NCI-H1930 (cell line): ENCODE measurements at places on chromosomes 7 and 10.

GRCh38 chr10:117950408-117950807 is 96.3 kb downstream of the RAB11FIP2 start:
- DNase-seq: no peak

- DNase-seq: no peak
Observed at GRCh38 chr10:117865945-117866344, 180.8 kb downstream of the RAB11FIP2 start.

DNA sequence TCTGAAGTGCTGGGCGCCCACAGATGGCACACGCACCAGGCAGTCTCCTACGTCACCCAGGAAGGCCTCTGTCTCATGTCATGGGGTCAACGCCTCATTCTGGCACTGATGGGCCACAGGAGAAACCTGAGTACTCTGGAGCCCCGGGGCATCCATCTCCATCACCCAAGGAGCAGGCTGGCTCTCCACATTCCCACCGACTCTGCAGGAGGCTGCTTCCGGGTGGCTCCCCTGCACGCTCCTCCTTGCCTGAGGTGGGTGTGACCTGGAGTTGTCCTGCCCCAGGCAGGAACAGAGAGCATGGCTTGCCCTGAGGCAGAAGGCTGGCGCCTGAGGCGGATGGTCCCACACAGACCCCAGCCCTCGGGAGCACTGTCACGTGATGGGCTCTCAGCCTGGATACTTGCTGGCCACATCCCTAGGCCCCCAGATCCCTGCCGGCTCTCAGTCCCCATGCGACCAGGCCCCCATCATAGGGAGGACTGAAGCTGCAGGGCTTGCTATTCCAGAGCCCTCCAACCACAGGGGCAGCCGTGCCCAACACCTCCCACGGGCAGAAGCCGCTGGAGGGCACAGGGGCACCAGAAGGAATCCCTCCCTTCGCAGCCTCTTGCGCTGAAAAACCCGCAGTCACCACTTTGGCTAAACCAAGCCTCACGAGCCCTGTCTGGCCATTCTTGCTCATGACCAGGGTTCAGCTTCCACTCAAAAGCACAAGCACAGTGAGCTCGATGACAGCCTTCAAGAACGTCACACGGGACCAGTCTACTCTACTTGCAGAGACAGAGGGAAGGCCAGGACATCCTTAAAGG is 80.7 kb downstream of the MAD1L1 start:
- DNase-seq: no peak

GRCh38 chr7:122746948-122747347 is 44.2 kb upstream of the RNF148 start:
- DNase-seq: peak; percentile 78

DNA sequence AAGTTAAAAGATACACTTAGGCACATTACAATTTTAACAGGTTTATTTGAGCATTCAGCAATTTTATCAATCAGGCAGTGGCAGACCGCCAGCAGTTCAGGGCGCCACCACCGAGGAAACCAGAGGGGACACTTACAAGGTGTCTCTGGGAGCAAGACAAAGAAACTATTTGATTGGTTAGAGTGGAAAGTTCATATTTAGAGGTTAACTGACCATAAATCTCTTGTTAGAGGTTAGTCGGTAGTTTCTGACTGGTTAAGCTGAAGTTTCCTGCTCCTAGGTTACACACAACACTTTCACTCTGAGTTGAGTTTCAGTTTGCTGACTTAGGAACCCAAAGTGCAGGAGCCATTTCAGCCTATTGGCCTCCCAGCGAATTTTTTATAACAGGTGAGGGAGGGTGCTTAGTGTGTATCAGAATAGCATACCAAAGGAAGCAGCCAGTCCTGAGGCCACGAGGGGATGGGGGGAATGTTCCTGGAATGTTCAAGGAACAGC is 10.8 kb upstream of the PVRIG start:
- DNase-seq: no peak

GRCh38 chr10:130336617-130337304 is 200.6 kb downstream of the GLRX3 start:
- no peak for DNase-seq

GRCh38 chr10:101124933-101125332 is 6.2 kb upstream of the TLX1 start:
- DNase-seq: no peak
